ENCODE measurements at places on chromosomes 4 and X. TPM values are rescaled to one million over a fixed set of nuclear protein-coding genes. Genes with fewer than 3 reads are reported as not detected.

DCK gene
- total RNA-seq, result 21.1 TPM

MAGEC3 gene
- total RNA-seq, result not detected

MSANTD1 gene
- 1.1 TPM for total RNA-seq

ZAR1 gene
- 0.19 TPM for total RNA-seq

GAGE13 gene
- total RNA-seq, result not detected
